ENCODE measurements at places on chromosomes 3 and 15. TPM values are rescaled to one million over a fixed set of nuclear protein-coding genes. Genes with fewer than 3 reads are reported as not detected.

Gene GPR87
- 27.6 TPM for total RNA-seq

Gene PPM1L
- total RNA-seq: 31.5 TPM

Gene C2CD4A
- 0.45 TPM for total RNA-seq

Gene EFCAB12
- 0.13 TPM for total RNA-seq

Gene CSTA
- 22.4 TPM for total RNA-seq

Gene FYCO1
- total RNA-seq: 49.8 TPM

Gene CIDEC
- total RNA-seq: 34.7 TPM

Gene ADAMTSL3
- 3.9 TPM for total RNA-seq

Gene COL6A5
- total RNA-seq: 2.1 TPM

All from suprapubic skin (tissue), 4 donors.